ENCODE measurements at places on chromosomes 11 and 22.

DNA sequence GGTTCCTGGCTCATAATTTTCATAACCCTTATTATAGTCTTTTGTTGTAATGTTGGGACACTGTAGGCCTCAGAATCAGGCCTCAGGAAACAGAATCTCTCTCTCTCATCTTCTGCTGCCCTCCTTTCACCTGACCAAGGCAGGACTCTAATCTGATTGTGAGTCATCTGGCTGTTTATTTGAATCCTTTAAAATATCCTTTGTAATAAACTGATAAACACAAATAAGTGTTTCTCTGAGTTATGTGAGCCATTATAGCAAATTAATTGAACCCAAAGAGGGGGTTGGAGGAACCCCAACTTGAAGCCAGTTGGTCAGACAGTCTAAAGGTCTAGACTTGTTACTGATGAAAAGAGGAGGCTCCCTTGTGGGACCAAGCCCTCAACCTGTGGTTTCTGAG lies 30.6 kb downstream of the ACER3 start:
- DNase-seq: no peak

- no peak for DNase-seq
Observed at GRCh38 chr22:24855794-24856193, 49.8 kb downstream of the SGSM1 start.

DNA sequence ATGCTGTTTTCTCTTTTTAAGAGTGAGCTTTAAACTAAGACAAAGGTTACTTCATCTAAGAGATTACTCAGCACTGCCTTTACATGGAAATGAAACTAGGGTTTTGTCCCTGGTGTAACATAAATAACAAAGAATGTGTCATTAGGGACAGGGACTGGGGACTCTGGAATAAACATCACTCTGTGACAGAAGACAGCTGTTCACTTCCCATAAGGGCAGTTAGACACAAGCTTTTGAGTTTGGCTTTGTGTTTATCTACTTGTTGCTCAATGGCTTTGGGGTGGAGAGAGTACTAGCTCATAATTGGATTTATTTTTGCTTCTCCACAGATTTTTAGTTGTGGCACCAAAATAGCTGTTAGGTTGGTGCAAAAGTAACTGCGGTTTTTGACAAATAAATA lies 154.5 kb downstream of the OR4C45 start:
- DNase-seq: no peak

- DNase-seq: no peak
Observed at GRCh38 chr22:47144791-47145425, 382.5 kb downstream of the TBC1D22A start.

GRCh38 chr11:78652843-78653239 lies 78.2 kb upstream of the NARS2 start:
- no peak for DNase-seq

- DNase-seq: peak; percentile 25
Observed at GRCh38 chr22:31148953-31149627, 8.8 kb upstream of the PLA2G3 start.

DNA sequence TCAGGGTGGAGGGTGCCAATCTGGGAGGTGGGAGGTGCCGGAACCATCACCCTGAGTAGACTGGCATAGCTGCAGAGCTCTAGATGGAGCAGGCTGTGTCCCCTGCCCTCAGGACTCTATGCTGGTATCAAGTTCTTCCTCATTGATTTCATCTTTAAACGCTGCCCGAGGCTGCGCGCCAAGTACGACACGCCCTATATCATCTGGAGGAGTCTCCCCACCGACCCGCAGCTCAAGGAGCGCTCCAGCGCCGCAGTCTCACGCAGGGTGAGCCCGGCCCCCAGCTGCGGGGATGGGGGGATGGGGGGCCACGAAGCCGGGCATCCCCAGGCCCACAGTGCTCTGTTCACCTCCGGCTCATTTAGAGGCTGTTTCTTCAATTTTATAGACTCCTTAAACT lies 52.5 kb downstream of the GRAMD4 start:
- DNase-seq: no peak

- no peak for DNase-seq
Observed at GRCh38 chr11:119616586-119617339, 112.2 kb downstream of the NECTIN1 start.

GRCh38 chr11:73914284-73914683 lies 36.5 kb upstream of the DNAJB13 start:
- no peak for DNase-seq

GRCh38 chr11:45538363-45538762 lies 127.1 kb downstream of the CHST1 start:
- no peak for DNase-seq

DNA sequence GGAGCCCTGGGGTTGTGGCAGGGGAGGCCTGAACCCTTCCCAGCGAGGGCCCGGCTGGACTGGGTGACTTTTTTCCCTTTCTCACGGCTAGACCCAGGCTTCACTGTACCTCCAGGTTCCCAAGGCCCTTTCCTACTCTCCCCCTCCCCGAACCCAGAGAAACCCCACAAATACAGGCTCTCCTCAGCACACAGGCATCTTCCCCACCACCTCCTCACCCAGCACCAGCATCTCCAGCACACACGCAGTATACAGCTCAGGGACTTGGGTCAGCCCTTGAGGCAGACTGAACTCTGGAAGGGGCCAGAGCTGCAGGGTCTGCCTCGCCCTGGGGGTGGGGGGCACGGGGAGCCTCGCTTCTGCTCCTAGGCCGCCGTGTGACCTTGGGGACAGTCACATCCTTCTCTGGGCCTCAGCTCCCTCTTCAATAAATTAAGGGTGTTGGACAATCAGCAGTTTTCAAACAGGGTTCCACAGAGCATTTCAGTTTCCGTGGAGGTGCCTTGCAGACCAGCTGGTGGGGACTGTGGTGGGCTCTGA lies 4.5 kb downstream of the TMPRSS13 start:
- DNase-seq: no peak

DNA sequence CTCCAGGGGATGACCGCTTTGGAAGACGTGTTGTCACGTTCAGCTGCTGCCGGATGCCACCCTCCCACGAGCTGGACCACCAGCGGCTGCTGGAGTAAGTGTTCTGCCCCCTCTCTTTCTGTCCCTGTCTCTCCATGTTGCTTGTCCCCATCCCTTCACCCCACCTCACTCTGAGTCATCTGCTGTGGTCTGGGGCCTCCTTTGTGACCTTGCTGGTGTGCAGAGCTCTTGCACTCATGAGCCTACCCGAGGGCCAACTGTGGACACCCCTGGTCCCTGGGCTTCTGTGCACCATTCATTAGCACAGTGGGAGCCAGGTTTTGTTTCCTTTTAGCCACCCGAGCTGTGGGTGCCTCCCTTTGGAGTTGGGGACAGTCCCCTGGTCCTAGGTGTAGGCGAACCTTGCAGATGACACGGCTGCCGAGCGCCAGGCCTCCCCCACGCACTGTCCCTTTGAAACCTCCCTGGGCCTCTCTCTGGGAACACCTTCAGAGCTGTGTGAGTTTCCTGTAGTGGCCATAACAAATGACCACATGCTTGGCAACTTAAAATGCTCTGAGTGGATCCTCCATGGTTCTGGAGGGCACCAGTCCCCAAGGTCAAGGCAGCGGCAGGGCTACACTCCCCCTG lies 49.8 kb downstream of the ARHGAP8 start:
- DNase-seq: no peak

DNA sequence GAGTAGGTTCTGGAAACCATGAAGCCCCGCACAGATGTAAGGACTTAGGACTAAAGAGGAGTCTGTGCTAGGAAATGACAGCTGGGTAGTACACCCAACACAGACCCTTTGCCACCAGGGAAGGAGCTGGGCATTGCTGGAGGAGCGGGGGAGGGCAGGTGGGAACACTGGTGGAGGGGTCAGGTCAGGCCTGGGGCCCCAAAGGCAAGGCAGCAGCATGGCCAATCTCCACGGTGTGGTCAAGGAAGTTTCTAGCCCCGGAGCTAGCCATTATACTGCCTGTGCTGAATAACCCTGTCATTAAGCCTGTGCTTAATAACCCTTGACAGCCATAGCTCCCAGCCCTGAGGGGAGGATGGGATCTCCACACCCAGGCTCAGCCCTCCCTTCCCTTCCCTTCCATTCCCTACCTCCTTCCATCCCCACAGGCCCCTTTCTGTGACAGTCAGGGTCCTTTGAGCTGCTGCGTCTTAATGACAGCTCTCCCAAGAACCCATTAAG lies 2.1 kb downstream of the TMPRSS4 start:
- DNase-seq: no peak

- no peak for DNase-seq
Observed at GRCh38 chr11:62393735-62394134, 25.1 kb upstream of the SCGB1A1 start.

DNA sequence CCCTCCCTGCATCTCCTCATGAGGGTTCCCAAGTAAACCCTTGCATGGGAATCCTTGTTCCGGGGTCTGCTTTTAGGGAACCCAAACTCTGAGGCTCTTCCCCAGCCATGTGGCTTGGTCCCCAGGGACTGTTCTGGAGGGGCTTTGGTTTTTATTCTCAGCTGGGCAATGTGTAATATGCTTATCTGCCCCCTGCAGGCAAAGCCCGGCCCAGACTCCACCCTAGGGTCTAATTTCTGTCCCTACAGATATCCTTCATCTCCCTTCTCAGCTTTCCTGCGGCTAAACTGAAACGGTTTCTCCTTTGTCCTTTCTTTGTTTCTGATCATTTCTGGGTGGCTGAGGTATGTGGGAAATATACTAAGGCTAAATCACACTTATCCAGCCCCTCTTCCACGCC lies 37.1 kb downstream of the TST start:
- no peak for DNase-seq

- no peak for DNase-seq
Observed at GRCh38 chr11:8715501-8715900, 32.9 kb downstream of the RPL27A start.

DNA sequence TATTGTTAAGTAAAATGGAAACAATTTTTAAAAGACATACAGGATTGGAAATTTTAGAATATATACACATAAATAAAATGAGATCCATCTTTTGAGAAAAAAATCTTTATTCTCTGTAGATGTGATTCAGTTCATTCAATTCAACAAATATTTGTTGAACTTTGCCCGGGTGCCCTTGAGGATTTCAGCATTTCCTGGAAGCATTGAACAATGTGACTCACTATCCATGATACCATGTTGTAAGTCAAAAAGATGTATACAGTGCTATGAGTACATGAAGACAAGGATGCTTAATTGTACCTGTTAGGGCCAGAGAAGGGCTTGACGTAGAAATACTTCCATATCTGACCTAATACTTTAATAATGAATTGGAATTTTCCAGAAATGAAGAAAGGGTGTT lies 353.7 kb downstream of the METTL15 start:
- no peak for DNase-seq

- peak; percentile 28 for DNase-seq
Observed at GRCh38 chr11:124415356-124415923, 9.2 kb downstream of the OR8B4 start.

- no peak for DNase-seq
Observed at GRCh38 chr11:118687906-118688305, 8.5 kb upstream of the TREH start.

GRCh38 chr22:23068832-23069385 lies 1.4 kb upstream of the GNAZ start:
- DNase-seq: no peak

- no peak for DNase-seq
Observed at GRCh38 chr11:78195917-78196560, 7.3 kb downstream of the USP35 start.

DNA sequence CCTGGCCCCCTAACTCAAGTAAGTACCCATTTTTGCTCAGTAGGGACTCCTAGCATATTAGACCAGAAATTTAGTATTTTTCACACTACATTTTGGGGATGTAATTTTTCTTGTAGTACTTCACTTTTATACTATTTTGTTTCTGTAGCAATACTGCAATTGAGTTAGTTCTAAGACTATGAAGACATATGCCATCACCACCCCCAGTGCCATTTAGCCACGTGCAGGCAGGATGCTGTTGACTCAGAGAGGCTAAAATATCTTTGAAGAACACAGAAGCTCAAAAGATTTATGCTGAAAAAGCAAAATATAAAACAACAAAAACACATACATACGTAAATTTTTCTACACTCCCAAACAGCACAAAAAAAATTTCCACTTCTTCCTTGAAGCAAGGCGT lies 29.1 kb upstream of the DLAT start:
- no peak for DNase-seq

GRCh38 chr22:38879108-38879729 lies 7.2 kb upstream of the CBX6 start:
- DNase-seq: no peak

GRCh38 chr11:10265936-10266335 lies 28.1 kb downstream of the SBF2 start:
- no peak for DNase-seq

DNA sequence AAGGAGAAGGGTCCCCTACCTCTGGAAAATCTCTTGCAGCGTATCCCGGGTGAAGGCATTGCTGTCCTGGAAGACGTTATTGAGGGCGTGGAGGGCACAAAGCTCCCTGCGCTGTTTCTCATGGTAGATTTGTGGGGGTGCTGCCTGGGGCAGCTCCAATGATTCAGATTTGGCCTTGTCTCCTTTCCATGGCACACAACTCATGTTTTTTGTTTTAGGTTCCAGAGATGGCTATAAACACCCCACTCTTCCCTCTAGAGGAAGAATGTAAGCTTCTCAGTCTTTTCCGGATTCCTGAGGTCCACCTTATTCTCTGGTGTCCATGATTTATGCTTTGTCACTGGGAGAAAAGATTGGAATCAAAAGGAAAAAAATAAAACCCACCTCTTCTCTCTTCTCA lies 959 bp downstream of the JOSD1 start:
- DNase-seq: no peak

DNA sequence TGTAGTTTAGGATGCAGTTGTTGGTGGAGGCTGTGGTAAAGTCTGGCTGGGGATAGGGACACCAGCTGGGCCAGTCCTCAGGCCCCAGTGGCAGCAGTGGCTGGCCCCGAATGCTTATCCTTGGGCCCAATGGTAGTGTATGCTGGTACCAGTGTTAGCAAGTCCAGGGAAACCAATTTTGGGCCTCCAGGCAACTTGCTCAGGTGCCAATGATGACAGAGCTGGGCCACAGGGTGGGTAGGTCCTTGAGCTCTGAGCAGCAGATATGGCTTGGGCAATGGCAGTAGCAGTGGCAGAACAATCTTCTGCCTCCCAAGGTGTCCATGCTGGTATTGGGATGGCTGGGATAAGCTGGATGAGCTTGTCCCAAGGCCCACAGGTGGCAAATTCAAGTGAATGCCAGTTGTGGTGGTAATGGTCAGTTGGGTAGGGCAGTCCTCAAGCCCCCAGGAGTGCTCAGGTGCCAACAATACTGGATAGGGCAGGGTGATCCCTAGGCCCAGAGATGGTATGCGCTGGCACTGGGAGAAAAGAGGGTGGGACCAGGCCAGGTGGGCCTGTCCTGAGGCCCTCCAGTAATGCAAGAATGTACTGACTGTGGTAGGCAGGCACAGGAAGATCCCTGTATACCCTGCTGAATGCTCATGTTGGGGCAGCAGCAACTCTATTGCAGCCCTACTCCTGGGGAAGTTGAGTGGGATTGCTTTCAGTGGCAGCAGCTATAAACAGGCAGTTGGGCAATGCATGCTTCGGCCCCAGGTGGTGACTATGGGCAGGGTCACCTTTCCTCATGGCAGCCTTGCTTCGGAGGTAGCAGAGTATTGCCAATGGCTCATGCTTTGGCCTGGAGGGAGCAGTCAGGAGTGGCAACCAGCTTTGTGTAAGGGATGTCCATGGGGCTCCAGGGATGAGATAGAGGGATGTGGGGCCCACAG lies 54.7 kb downstream of the KCNQ1OT1 start:
- no peak for DNase-seq
